ENCODE measurements at places on chromosomes 13 and 19.
A peak's percentile ranks its signal among the peaks of the same experiment; 100 is the strongest.

GRCh38 chr13:60009300-60010253 is 154.2 kb downstream of the DIAPH3 start:
- no peak for DNase-seq

- DNase-seq, result no peak
These were observed 225.3 kb downstream of the NHLRC3 start for GRCh38 chr13:39263531-39263930.

GRCh38 chr19:49506575-49507105 is 5.8 kb upstream of the FCGRT start:
- DNase-seq, result peak; percentile 91

GRCh38 chr19:10870501-10870954 is 825 bp upstream of the CARM1 start:
- no peak for DNase-seq

- no peak for DNase-seq
These were observed 42.4 kb downstream of the ADGRE3 start for GRCh38 chr19:14632286-14632685.

DNA sequence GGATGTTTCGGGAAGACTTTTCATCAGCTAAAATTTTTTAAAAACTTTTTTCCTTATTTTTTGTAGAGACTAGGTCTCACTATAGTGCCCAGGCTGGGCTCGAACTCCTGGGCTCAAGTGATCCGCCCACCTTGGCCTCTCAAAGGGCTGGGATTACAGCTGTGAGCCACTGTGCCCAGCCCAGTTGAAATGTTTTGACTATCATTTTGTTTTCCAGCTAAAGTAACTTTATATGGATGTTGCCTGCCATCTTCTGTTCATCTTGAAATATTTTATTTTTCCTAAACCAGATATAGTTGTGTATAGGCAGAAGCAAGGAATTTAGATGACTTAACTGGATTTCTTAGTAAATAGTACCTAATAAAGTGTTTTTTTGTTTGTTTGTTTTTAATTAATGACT is 7.0 kb downstream of the CAB39L start:
- no peak for DNase-seq

GRCh38 chr19:46147166-46147740 is 785 bp upstream of the IGFL2 start:
- DNase-seq, result no peak

DNA sequence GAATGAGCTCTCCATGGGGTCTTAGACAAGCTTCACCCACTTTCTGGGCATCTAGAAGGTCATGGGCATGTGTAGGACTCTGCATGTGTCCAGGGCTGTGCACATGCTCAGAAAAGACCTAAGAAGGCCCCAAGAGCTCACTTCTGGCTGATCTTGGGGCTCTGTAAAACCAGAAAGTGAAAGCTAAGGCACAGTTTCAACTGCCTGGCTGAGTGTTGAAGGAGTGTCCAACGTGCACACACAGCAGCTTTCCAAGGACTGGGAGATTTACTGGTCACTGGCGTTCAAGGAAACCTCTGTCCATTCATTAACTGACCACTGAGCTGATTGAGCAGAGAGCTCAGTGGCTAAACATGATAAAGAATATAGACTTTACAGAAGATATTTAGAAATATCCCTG is 137.9 kb downstream of the KATNAL1 start:
- DNase-seq, result no peak

GRCh38 chr19:18414504-18415177 is 4.6 kb upstream of the SSBP4 start:
- DNase-seq, result no peak

- no peak for DNase-seq
These were observed 143.4 kb downstream of the DLEU7 start for GRCh38 chr13:50699874-50700663.

DNA sequence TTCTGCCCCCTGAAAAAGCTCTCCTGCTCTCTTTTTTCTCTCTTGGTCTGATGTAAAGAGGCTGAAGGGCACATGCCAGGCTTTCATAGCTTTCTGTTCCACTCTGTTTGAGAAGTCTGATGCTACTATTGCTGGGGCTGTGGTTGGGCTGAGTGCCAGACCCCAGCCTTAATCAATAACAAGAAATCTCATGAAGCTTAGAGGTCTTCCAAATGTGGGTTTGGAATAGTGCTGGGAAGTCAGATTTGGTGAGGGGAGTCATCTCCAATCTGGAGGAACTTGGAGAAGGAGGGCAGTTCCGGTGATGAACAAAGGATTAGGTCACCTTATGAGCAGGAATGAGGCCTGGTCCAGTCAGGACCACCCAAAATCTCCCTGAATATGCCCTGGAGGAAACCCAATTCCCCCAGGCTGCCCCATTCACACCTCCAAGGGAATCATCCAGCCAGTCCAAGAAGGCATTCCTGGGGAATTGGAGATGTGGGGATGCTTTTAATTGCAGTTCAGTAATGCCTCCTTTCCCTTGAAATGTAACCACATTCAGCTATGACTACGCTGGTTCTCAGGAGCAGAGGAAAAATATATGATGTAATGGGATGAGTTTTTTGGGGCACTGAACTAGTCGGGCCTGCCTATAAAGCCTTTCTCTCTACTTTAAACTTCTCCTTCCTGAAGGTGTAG is 102.0 kb downstream of the STARD13 start:
- DNase-seq, result no peak

DNA sequence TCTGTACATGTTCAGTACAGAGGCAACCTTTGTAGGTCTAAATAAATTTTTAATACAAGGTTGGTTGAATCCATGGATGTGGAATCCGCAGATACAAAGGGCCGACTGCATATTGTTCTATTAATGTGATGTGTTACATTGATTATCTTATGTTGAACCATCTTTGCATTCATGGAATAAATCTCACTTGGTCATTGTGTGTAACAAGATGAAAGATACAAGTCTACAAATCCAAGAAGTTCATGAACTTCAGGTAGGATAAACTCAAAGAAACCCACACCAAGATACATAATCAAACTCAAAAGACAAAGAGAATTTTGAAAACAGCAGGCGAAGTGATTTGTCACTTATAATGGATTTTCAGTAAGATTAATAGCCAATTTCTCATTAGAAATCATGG is 8.0 kb upstream of the TFDP1 start:
- no peak for DNase-seq

- no peak for DNase-seq
These were observed 347.4 kb downstream of the LIG4 start for GRCh38 chr13:107867701-107868661.

- no peak for DNase-seq
These were observed 5.7 kb upstream of the PEX11G start for GRCh38 chr19:7494416-7495098.

DNA sequence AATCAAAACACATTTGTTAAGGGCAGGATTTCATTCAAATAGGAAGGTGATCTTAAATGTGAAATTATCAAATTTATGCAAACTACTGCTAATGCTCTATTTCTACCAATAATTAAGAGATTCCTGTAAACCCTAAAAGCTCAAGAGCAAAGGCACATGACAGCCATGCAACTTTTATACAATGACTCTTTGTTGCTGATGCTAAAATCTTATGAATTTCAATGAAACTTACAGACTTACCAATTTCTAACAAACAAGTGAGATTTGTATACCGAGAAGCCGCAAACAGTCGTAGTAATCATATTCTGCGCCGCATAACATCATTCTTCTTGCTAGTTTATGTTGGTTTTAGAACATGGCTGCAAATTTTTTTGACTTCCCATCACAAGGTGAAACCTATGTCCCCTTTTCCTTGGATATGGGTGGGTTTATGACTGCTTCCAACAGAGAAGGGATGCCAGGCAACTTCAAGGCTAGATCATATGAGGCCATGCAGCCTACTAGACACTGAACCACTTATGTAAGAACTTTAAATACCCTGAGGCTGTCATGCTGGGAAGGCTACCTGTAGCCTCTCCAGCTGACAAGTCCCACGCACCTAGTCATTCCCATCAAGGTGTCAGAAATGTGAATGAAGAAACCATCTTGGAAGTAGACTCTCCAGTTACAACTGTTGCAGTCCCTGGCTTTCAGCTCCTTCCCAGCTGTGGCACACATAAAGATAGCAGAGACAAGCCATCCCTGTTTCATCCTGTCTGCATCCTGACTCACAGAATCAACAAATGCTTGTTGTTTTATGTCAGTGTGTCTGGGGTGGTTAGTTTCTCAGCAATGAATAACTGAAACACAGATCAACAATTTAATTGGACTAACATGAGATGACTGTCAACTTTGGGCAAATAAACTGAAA is 42.0 kb downstream of the LNX2 start:
- DNase-seq, result no peak

DNA sequence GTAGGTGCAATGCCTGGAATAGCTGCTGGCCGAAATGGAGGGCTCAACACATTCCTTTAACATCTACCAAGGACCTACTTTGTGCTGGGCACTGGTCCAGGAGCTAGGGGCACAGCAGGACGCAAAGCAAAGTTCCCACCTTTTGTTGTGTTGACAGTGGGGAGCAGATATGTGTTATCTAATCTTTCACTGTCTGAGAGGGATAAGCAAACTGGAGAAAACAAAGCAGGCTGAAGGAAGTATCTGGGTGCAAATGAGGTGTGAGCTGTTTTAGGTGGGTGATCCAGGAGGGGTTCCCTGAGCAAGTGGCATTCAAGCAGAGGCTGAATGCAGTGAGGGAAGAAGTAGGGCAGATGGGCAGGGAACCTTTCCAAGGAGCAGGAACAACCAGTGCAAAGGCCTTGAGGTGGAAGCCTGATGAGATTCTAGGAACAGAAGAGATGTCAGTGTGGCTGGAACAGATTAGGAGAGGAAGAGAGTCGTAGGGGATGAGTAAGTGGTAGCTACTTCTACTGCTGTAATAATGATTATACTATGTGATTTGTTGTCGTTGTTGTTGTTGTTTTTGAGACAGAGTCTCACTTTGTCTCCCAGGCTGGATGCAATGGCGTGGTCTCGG is 2.2 kb upstream of the PLAUR start:
- DNase-seq, result no peak

DNA sequence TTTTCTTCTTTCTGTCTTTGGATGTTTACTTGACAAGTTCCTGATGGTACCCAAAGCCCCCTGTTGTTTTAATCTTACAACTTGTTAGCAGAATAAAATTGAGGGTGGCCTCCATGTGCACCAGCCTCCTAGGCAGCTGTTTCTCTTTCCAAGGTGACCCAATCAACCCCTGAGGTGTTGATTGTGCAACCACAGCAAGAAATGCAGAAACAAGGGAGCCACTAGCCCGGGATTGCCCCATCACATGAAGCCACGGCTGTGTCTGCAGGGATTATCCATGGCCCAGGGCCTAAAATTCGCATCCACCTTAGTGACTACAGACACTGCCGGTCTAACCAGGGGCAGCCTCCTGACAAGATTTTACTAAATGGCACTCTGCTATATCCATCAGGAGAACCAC is 14.4 kb downstream of the CEACAM4 start:
- DNase-seq, result no peak

All from activated effector memory CD4-positive, alpha-beta T cell treated with anti-CD3 and anti-CD28 coated beads, Interleukin-2, amount 50 U/mL, for 16 hours (primary cell).